ENCODE measurements at places on chromosomes 3 and 15.

DNA sequence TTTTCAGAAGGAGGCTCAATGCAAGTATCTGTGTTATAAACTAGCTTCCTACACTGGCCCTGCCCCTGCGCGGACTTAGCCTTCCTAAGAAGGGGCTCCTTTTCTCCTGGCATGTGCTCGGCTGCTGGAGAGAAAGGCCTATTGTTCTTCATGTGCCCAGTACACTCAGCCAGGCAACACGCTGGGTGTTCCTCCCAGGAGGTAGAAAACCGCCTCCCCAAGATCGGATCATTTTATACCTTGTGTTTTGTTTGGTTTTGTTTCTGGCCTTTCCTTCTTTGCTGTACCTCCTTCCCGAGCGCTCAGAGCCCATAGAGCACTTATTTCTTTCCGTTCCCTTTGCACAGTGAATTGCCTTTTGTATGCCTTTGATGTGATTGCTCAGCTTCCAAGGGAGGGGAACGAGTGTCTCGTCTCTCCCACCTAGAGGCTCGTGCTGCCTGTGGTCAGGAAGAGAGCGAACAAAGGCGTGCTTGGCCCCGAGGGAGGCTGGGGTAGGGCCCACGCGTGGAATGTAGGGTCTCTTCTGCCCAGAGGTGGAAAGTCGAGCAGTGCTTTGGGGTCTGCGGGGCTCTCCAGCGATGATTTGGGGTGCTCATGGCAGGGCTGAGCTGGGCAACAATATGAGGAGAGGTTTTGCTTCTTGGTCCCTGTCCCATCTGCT is 30.0 kb downstream of the CCNL1 start:
- DNase-seq = no peak

DNA sequence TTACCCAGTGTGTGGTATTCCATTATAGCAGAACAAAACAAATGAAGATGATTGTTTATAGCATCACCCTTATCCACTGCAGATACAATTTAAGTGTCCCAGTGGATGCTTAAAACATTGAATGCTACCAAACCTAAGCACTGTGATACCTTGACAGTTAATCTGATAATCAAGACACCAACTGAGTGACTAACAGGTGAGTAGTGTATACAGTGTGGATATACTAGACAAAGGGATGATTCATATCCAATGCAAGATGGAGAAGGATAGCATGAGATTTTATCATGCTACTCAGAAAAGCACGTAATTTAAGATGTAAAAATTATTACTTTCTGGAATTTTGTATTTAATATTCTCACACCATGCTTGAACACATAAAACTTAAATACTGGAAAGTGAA is 1449.0 kb downstream of the OTOL1 start:
- DNase-seq = no peak

DNA sequence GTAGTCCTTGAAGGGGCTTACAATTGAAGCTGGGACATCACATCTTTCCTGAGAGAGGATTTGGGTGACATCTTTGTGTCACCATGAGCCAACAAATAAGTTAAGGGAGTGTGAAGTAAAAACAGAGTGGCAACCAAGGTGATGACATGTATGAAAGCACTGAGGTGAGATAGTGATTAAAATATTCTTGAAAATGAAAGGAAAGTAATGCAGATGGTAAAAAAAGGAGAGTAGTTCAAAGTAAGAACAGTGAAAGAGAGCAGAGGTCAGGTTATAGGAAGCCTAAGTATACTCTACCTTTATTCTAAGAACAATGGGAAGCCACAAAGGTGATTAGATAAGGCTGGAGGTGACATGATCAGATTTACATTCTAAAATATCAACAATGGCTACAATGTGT is 486.1 kb downstream of the DIPK2A start:
- DNase-seq = no peak

GRCh38 chr15:82303956-82304777 is 41.5 kb downstream of the SAXO2 start:
- DNase-seq = no peak

GRCh38 chr15:101048581-101049030 is 129.4 kb downstream of the LRRK1 start:
- DNase-seq = no peak

DNA sequence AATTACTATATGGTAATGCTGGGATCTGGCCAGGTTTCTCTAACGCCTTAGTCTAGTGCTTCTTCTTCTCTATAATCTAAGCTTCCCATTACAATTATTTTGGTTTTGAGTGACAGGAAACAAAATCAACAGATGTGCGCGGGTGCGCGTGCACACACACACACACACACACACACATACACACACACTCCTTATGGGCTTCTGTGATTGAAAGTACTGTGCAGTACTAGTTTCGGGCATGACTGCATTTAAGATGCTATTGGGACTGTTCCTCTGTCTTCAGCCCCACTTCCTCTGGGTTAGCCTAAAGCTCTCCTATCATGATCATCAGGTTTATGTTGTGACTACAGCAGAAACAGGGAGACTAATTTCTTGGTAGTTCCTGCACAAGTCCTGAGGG is 32.2 kb downstream of the EPHB1 start:
- no peak for DNase-seq

- DNase-seq = no peak
Measured at GRCh38 chr15:99486371-99487336, 79.1 kb upstream of the MEF2A start.

DNA sequence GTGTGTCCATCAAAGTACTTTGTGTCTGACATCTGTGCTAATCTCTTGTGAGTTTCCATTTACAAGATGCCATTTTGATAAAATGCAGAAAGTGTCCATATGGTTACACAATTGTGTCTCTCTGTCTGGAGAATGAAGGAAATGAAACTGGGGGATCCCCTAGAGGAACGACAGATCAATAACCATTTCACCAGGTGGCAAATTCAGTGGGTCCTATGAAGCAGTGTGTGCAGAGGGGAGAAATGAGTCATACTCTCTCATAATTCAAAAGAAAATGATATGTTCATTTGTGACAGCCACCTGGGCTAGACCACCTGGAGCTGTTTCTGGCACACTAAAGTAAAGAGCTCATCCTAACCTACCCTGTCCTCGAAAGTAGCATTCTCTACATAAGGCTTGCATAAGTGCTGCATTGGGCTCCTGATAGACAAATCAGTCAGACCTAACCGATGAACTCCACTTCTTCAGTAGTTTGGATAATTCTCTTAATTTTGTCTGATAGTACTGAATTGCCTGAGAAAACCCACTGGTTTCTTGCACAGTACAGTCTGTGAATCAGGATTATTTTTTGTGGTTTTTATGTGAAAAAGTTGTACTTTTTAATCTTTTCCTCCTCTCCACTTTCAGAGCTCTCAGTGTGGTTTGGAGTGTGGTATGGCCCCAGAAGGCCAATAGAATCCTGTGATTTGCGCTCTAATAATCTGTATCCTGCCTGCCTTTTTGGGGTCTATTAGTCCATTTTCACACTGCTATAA is 10.3 kb upstream of the CD47 start:
- DNase-seq = no peak

GRCh38 chr3:27669591-27669990 is 52.5 kb downstream of the EOMES start:
- no peak for DNase-seq

DNA sequence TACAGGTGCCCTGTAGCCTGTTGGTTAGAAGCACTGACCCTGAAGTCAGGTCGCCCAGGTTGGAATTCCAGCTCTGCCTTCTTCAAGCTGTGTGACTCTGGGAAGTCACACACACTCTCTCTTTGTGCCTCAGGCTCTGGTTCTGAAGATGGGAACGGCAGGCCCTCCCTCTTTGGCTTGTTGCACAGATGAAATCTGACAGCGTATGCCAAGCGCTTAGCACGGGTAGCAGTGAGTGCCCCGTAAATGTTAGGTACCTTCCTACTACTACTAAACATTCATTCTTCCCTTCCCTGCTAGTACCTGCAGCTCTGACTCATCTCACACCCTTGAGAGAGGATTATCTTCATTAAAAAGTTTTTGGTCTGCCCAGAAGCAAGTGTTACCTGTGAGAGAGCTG is 139.0 kb downstream of the PGPEP1L start:
- no peak for DNase-seq

- no peak for DNase-seq
Measured at GRCh38 chr15:92523176-92523575, 129.5 kb downstream of the ST8SIA2 start.

- DNase-seq = no peak
Measured at GRCh38 chr3:144010371-144010770, 38.7 kb downstream of the DIPK2A start.

GRCh38 chr15:44312108-44312507 is 23.6 kb downstream of the GOLM2 start:
- DNase-seq = no peak

DNA sequence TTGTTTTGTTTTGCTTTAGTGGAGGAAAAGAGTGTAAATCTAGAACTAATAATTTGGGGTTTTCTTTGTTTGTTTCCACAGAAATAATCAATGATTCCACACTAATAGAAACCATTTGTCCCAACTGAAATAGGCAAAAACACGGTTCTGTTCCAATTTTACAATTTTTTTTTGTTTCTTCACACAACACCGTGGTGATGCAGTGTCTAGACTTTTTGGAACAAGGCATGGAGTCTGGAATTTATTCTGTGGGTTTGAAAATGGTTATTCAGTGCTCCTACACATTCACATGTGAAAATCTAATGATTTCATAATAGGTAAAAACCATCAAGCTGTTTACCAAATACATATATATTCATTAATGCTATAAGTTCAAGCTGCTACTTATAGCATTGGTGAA is 629.0 kb upstream of the TGFBR2 start:
- no peak for DNase-seq

- DNase-seq = no peak
Measured at GRCh38 chr15:49438962-49439631, 16.1 kb downstream of the FGF7 start.

DNA sequence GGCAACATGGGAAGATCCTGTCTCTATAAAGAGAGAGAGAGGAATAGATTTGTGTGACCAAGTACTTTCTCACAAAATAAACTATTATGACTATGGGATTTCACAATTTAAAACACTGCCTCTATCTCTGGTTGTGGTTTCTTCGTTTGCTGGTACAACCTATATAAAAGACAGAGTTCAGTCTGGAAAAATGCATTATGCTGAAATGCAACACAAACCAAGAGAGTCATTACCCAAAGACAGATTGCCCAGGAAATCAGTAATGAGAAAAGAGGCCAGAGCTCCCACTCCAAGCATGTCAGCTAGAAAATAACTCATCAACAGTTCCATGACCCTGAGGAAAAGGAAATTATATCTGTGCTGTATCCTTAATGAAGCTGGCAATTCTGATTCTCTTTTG is 23.2 kb downstream of the GPR176 start:
- no peak for DNase-seq

- no peak for DNase-seq
Measured at GRCh38 chr3:47260605-47261004, 22.0 kb downstream of the KIF9 start.

DNA sequence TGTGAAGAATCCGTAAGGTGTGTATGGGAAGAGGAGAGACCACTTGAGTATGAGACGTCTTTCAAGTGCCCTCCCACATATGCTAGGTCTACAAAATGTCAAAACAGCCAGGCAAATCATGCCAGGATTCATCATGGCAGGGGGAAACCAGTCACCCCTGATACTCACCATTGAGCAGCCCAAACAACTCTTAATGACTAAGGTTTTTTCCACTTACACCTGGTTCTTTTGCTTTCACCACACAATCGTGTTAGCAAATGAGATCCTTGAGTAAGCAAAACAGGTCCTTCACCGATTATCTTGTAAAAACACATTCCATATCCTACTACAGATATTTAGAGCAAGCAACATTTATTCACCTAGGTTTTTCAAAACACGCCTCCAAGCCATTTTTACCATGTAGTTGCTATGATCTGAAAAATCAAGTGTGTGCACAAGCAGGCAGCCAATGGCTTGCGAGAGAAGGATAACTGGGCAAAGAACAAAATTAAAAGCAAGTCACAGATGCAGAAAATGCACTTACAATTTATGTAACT is 177.5 kb upstream of the LPP start:
- DNase-seq = no peak

- DNase-seq = no peak
Measured at GRCh38 chr3:69558912-69559311, 173.0 kb upstream of the FRMD4B start.

- no peak for DNase-seq
Measured at GRCh38 chr3:111979434-111980038, 710 bp downstream of the ABHD10 start.

GRCh38 chr3:72571052-72571451 is 277.2 kb downstream of the SHQ1 start:
- no peak for DNase-seq

- no peak for DNase-seq
Measured at GRCh38 chr15:41935566-41936020, 36.8 kb downstream of the EHD4 start.

DNA sequence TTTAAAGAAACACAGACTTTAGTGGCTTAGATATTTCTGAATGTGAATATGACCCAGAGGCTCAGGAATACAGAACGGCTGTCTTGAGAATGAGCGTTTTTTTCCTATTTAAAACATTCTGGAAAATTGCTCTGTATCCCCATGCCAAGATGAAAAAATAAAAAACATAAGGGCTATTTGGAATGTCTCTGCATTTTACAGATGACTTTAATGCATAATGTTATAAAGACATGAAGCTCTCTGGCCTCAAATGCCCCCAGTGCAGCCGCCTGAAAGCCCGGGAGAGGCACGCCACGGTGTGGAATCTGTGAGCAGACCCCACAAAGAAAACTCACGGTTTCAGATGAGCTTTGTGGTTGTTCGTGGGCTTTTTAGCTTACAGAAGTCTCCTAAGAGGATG is 322.5 kb upstream of the ICE2 start:
- DNase-seq = no peak

GRCh38 chr3:124784686-124785382 is 54.6 kb downstream of the UMPS start:
- no peak for DNase-seq

GRCh38 chr3:124599779-124600693 is 130.2 kb upstream of the UMPS start:
- peak; percentile 27 for DNase-seq

DNA sequence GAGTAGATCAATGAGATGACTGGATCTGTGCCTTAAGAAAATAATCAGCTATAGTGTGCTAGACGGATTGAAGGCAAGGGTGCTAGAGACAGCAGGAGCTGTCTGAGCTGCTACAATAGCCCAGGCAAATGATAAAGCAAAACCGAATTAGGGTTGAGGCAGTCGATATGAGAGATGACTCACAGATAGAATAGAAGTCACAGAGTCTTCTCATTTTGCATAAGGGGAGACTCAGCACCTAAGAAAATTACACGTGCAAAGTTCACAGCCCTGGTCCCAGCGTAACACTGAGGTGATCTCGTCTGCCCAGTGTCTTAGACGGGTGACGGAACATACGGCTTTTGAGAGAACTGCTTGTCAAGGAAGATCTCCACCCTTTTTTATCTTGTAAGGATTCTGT is 11.6 kb downstream of the LPP start:
- no peak for DNase-seq

DNA sequence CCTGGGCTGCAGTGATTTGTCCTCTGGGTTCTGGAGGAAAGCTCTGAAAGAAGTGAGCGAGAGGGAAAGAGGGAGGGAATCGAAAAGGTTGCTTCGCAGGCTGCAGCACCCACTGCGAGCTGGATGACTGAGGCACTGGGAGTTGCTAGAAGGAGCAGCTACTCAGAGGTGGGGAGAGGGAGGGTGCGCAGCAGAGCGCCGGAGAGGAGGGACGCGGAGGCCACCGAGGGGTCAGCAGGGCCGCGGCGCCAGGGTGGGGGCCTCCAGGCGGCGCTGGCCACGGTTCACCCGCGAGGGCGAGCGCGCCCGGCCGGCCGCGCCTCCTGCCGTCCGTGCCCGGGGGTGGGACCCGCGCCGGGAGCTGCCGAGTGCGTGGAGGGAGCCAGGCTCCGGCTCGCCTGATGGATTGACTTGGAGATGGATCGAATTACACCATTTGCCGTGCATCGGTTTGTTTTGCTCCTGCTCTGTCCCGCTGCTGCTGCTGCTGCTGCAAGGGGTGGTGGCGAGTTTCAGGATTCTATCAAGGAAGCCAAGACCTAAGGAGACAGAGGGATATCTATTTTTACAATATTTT is at the start of gene SEMA6D:
Gene SEMA6D, plus strand, starts transcription at position 470 of the 577 bp plus-strand sequence. CDS start 42,294 bp downstream, outside the sequence.
- peak; percentile 22 for DNase-seq
